Spinal cord (tissue), 10 donors: ENCODE measurements at places on chromosomes 16 and 17. TPM values are rescaled to one million over a fixed set of nuclear protein-coding genes. Genes with fewer than 3 reads are reported as not detected.

DNA sequence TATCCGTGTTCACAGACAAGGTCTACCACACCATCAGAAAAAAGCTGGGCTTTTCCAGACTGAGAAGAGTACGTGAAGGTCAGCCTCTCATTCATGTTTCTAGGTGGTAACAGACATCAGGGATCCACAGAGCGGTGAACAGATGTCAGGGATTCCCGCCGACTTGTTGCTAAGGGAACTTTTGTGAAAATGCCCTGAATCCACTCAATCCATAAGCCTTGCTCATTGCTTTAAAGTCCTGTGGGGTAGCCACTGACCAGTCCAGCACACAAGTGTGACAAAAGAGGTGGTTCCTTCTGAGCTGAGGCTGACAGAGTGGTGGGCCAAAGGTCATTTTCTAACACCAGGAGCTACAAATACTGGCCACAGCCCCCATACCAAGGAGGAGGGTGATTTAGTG lies 5.9 kb downstream of the GAS7 start:
- H3K27ac ChIP-seq: no peak overlapping the region
- H3K4me3 ChIP-seq: no peak overlapping the region
- no peaks in the 10 kb centered on the region for H3K36me3 ChIP-seq
- no peak for DNase-seq
- H3K27me3 ChIP-seq: no peaks in the 10 kb centered on the region

- no peak overlapping the region for H3K4me3 ChIP-seq
- no peaks in the 10 kb centered on the region for H3K4me1 ChIP-seq
- H3K27me3 ChIP-seq: no peaks in the 10 kb centered on the region
- H3K36me3 ChIP-seq: no peaks in the 10 kb centered on the region
- no peak overlapping the region for H3K27ac ChIP-seq
- DNase-seq: no peak
Observed at GRCh38 chr16:14106457-14106856, 35.3 kb downstream of the MRTFB start.

DNA sequence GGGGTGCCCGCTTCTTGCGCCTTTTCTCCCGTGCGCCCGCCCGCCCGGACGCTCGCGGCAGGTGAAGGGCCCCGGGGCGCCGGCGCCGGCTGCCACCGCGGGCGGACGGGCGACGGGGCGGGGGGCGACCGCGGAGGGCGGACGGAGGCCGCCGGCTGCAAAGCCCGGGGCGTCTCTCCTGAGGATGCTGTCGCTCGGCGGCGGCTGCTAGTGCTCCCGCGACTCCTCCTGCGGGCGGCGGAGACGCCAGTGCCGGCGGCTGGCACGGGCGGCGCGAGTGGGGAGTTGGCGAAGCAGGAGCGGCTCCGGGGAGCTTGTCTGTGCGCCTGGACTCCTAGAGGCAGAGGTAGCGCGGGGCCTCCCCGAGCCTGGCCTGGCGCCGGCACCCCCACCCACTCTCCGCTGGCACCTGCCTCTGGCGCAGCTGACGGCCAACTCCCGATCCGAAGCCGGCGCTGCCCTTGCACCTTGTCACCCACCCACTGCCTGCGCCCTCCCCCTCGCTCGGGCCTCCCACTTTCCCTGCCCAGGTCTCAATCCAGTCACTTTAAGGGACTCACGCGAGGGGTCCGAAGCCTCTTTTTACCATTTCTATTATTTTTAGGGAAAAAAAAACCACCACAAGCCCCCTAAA lies at the start of gene FAM20A:
Gene FAM20A, minus strand, starts transcription at position 437 of the 634 bp plus-strand sequence. CDS start 701 bp downstream, outside the sequence.
- peak within 1 kb of the TSS; percentile 53 for H3K4me3 ChIP-seq
- peaks cover 17% of the 10 kb centered on the region for H3K4me1 ChIP-seq
- no peak for DNase-seq
- peak within 1 kb of the TSS; percentile 48 for H3K27ac ChIP-seq
- H3K27me3 ChIP-seq: peaks cover 34% of the 10 kb centered on the region
- H3K36me3 ChIP-seq: no peaks in the 10 kb centered on the region

GRCh38 chr17:50521514-50521913 lies 11.0 kb upstream of the EPN3 start:
- no peaks in the 10 kb centered on the region for H3K36me3 ChIP-seq
- no peaks in the 10 kb centered on the region for H3K27me3 ChIP-seq
- H3K27ac ChIP-seq: no peak overlapping the region
- no peak overlapping the region for H3K4me3 ChIP-seq
- H3K4me1 ChIP-seq: peaks cover 12% of the 10 kb centered on the region

DNA sequence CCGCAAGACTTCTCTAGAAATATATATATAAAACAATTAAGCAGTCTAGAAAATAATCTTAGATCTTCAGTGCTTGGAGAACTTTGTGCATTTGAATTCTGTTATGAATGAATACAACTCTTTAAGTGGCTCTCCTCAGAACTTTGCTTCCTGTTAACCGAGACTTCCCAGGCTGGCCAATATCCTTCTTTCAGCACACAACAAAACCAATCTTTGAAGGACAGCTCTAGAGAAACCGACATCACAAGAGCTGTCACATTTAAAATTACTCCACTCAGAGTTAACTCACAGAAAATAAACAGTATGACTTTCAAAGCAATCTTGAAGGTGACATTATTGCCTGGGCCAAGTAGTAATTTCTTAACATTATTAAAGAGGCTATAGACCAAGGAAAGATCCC lies 49.7 kb upstream of the ITGA2B start:
- no peak overlapping the region for H3K4me3 ChIP-seq
- no peak overlapping the region for H3K27ac ChIP-seq
- no peaks in the 10 kb centered on the region for H3K4me1 ChIP-seq
- no peak for DNase-seq
- H3K36me3 ChIP-seq: peaks cover 11% of the 10 kb centered on the region
- H3K27me3 ChIP-seq: no peaks in the 10 kb centered on the region

GRCh38 chr17:44049294-44050060 lies 17.0 kb downstream of the LSM12 start:
- H3K36me3 ChIP-seq: peaks cover 57% of the 10 kb centered on the region
- H3K4me3 ChIP-seq: no peak overlapping the region
- H3K27me3 ChIP-seq: no peaks in the 10 kb centered on the region

DNA sequence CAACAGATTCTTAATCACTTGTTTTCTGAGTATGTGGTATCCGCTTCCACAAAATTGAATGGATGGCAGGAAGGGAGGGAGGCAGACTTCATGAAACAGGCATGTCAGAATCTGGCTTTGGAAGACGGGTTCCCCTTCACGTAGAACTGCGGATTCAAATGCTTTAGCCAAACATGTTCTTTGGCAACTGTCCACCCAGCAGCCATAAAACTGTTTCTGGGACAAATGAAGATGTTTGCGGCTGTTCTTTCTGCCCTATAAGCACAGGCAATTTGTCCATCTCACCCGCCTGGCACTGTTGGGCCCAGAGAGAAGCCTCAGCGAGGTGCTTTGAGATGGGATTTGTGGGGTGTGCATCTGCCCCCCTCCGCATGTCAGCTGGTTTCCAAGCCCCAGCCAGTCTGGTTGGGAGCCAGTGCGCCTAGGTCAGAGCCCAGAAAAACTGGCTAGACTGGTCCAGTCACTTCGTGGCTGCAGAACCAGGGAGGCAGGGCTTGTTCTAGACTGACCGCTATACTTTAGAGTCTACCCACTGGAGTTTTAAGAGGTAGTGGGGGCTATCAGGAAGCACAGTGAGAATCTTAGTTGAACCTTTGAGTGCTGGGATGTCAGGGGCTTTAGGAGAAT lies 6.3 kb downstream of the CRHR1 start:
- DNase-seq: peak; percentile 68
- H3K36me3 ChIP-seq: peaks cover 4% of the 10 kb centered on the region
- H3K27me3 ChIP-seq: peaks cover 17% of the 10 kb centered on the region

DNA sequence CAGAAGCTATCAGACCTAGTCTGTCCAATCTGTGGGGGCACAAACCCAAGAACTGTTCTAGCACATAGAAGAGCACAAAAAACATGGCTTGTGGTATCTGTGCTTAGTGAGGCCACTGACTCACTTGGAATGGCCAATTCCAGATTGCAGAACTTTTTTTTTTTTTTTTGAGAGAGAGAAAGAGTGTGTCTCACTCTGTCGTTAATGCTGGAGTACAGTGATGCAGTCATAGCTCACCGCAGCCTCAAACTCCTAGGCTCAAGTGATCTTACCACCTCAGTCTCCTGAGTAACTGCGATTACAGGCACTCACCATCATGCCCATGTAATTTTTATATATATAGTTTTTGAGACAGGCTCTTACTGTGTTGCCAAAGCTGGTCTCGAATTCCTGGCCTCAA lies 77.2 kb upstream of the CLEC3A start:
- no peaks in the 10 kb centered on the region for H3K27me3 ChIP-seq
- DNase-seq: no peak
- peaks cover 7% of the 10 kb centered on the region for H3K4me1 ChIP-seq
- no peaks in the 10 kb centered on the region for H3K36me3 ChIP-seq
- no peak overlapping the region for H3K4me3 ChIP-seq
- no peak overlapping the region for H3K27ac ChIP-seq

The MMP25 gene
- total RNA-seq: 1.2 TPM

- no peaks in the 10 kb centered on the region for H3K27me3 ChIP-seq
- H3K27ac ChIP-seq: no peak overlapping the region
- peak; percentile 34 for DNase-seq
- H3K4me3 ChIP-seq: no peak overlapping the region
- H3K4me1 ChIP-seq: peaks cover 5% of the 10 kb centered on the region
- peaks cover 13% of the 10 kb centered on the region for H3K36me3 ChIP-seq
Observed at GRCh38 chr17:78020717-78021108, 62.2 kb downstream of the TNRC6C start.

GRCh38 chr16:80519189-80519588 lies 21.6 kb upstream of the DYNLRB2 start:
- no peaks in the 10 kb centered on the region for H3K36me3 ChIP-seq
- no peak for DNase-seq
- no peaks in the 10 kb centered on the region for H3K4me1 ChIP-seq
- H3K4me3 ChIP-seq: no peak overlapping the region

DNA sequence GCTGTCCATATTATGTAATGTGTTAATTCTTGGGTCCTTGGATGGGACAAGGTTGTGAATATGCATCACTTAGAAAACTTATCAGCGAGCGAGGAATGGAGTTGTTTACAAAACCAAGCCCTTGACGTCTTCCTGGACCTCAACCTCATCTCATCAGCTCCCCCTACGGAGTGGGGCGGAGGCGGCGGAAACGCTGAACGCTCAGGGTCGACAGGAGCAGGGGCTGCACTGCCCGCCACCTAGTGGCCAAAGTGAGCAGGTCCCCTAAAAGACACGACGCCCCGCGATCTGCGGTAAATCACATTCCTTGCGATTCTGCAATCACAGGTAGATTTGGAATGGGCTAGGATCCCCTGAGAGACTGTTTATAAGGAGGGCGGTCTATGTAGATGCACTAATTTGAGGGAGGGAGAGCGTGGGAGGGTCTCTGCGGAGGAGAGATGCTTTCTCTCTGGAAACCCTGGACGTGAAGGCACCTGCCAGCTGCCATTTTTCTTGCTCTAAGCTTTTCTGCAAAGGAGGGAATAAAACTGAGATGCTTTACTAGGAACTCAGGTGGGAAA lies 5.4 kb upstream of the ICAM2 start:
- H3K4me3 ChIP-seq: no peak overlapping the region
- peak; percentile 66 for DNase-seq
- no peak overlapping the region for H3K27ac ChIP-seq
- no peaks in the 10 kb centered on the region for H3K36me3 ChIP-seq

GRCh38 chr16:55367301-55367811 lies 43.4 kb downstream of the IRX6 start:
- H3K36me3 ChIP-seq: no peaks in the 10 kb centered on the region
- H3K27ac ChIP-seq: no peak overlapping the region
- no peak overlapping the region for H3K4me3 ChIP-seq
- H3K4me1 ChIP-seq: peaks cover 6% of the 10 kb centered on the region
- peaks cover 27% of the 10 kb centered on the region for H3K27me3 ChIP-seq
